CD4-positive, alpha-beta memory T cell (primary cell): ENCODE measurements at places on chromosomes 6 and 20. TPM values are rescaled to one million over a fixed set of nuclear protein-coding genes. Genes with fewer than 3 reads are reported as not detected.

The TFAP2C gene
- not detected for total RNA-seq

The MUCL3 gene
- total RNA-seq = not detected

The PPP1R11 gene
- 66.2 TPM for total RNA-seq

The CD93 gene
- 1.2 TPM for total RNA-seq

The CTAGE9 gene
- total RNA-seq = not detected

The HLA-DMB gene
- total RNA-seq = 7.9 TPM

The BMP6 gene
- total RNA-seq = not detected

The RNF39 gene
- total RNA-seq = not detected

The PAK5 gene
- total RNA-seq = not detected

The CCN6 gene
- not detected for total RNA-seq

The MCHR2 gene
- total RNA-seq = not detected
